Spinal cord (tissue), 10 donors: ENCODE measurements at places on chromosomes 2 and 18.

- no peak for DNase-seq
Observed at GRCh38 chr18:64893349-64893748, 744.5 kb upstream of the LINC00305 start.

DNA sequence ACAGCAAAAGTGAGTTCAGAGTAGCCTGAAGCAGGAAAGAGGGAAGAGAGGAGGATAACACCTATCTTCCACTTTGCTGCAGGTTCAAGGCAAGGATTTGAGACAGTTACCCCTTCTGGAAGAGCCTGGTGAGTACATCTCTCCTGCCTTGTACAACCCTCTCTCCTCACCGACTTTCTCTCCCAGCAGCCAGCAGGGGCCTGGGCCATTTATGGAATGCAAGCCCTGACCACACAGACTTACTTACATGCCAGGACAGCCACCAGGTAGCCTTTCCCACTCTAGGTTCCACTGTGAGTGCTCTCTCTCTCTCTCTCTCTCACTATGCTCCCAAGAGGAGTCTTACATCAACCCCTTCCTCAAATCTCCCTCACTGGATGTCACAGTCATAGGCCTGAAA is 57.0 kb downstream of the BCL11A start:
- DNase-seq: no peak

GRCh38 chr2:26000561-26001082 is 18.3 kb upstream of the KIF3C start:
- DNase-seq: no peak

DNA sequence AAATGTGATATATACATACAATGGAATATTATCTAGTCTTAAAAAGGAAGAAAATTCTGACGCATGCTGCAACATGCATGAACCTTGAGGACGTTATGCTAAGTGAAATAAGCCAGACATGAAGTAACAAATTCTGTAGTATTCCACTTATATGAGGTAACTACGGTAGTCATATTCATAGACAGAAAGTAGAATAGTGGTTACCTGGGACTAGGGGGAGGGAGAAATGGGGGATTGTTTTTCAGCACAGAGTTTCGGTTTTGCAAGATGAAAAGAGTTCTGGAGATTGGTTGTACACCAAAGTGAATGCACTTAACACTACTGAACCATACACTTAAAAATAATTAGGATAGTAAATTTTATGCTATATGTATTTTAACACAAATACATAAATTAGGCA is 215.9 kb upstream of the FBXO11 start:
- DNase-seq: no peak

DNA sequence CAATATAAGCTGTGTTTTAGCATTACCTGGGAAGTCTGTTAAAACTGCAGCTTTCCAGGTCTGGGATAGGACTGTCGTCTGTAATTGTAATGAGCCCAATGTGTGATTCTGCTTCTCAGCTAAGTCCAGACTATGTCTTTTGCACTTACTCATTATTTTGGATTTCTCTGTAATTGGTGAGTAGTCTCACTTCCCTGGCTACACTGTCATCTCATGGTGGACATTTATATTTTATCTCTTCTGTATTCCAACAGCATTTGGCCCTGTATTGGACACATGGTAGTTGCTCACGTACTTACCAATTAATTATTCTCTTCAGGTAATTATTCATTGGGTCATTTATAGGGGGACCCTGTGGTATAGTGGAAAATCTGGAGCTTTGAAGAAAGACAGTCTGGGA is 28.0 kb downstream of the LHCGR start:
- peak; percentile 50 for DNase-seq

- DNase-seq: no peak
Observed at GRCh38 chr18:22034276-22034675, 135.1 kb upstream of the GATA6 start.

GRCh38 chr2:53856272-53856671 is 3.5 kb downstream of the GPR75 start:
- no peak for DNase-seq

- no peak for DNase-seq
Observed at GRCh38 chr2:135850892-135851668, 14.1 kb upstream of the LCT start.

DNA sequence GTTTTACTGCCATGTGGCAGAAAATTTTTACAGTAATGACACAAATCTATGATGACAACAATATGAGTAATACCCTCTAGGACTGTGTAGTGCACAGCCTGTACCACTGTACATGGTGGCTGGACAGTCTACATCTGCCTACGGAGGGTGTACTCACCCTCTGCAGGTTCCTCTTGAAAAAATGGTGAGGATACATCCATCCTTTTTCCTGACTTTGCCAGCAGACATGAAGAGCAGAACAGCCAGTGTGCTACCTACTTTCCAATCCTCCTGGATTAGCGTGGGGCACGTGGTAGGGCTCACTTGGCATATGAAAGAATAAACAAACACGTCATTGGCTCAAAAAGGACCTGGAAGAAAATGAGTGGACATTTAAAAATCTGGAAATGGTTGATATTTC is 62.6 kb downstream of the TRPM8 start:
- no peak for DNase-seq

- peak; percentile 18 for DNase-seq
Observed at GRCh38 chr2:151191001-151191400, 70.7 kb downstream of the RBM43 start.

DNA sequence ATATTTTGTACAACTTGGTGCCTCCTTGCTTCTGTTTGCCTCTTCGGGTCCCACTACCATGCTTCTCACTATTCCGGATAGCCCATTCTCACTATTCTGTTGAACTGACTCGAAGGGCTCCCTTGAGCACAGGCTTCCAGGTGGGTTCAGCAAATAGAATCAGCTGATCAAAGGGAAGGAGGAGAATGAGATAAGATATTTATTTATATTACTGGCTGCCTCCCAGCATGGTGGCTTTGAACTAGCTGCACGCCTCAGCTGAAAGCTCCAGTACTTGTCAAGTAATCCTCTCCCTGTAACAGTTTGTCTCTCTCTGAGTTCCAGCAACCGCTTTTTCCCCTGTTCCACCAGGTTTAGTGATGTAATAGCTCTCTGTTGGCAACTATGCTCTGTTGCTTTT is 187.8 kb upstream of the HNRNPA3 start:
- DNase-seq: no peak

DNA sequence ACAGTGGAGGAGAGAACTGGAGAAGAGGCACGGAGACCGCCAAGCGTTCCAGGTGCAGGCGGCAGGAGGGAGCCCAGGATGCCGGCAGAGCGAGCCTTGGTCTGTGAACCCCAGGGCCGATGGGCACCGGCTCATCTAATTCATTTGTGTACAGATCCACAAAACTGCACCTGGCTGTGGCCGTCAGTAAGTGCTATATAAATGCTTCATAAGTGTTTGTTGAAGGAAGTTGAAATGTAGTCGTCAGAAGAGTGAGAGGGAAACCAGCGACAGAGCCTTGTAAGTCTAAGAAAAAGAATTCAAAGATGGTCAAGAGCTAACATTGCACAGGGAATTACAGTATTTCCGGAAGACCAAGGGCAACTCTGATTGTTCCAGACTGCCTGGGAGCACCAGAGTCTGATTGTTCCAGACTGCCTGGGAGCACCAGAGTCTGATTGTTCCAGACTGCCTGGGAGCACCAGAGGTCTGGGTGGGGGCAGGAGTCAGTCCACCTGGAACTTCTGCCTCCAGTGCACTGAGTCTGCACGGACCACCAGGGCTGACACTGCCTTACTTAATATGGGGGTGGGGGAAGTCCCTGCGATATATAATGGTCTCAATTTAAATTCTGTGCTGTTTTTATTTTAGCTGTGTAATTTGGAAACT is 112.3 kb downstream of the BCL2 start:
- DNase-seq: no peak

DNA sequence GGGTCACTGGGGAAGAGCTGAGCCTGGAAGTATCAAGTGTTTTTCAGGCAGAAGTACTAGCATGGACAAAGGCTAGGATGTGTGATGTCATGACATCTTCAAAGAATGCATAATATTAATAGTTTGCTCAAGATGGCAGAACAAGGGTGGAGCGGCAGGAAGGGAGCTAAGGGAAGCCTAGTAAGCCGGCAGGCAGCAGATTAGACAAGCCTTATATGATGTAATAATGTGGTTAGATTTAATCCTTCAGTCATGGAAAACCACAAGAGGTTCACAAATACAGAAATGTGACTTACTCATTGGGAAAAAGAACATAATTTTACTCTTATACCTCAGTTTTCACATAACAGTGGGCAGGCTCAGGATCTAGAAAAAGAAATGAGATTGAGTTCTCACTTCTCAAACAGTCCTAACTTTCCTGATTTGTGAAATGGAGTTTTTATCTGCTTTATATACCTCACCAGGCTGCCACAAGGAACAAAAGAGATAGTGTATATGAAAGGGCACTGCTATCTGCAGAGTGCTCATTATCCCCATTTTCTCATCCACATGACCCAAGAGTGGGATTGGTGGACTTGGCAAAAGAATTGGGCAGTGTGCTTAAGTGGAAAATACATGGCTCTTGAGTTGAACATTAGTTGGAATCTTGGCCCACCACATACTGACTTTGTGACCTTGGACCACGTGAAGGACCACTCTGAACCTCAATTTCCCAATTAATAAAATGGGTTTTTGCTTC is 89.1 kb upstream of the LHCGR start:
- DNase-seq: no peak

GRCh38 chr2:37851828-37852584 is 73.1 kb upstream of the RMDN2 start:
- DNase-seq: no peak

- DNase-seq: no peak
Observed at GRCh38 chr2:43219383-43220228, 6.8 kb downstream of the ZFP36L2 start.

DNA sequence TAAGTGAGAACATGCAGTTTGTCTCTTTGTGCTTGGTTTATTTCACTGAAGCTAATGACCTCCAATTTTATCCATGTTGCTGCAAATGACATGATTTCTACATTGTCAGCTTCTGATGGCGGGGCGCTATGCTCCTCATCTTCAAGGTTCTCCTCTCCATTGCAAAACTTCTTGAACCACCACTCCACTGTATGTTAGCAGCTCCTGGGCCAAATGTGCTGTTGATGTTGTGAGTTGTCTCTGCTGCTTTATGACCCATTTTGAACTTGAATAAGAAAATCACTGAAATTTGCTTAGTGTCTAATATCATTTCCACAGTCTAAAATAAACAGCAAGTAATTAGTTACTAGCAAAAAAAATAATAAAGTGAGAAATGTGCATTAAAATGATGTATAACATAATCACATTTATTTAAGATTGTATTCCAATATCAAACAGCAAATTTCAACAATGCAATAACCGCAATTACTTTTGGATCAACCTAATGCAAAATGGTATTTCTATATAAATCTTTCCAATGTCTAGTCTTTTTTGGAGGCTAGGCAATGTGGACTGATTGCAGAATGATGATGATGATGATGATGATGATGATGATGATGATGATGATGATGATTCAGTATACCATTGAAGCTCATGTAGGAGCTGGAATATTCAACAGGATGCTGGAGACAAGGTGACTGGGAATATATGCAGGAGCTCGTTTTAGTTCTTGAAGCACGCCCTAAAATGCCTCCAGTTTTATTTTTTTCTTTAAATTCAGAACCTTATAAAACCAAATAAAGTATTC is 304.9 kb upstream of the KYNU start:
- DNase-seq: no peak

GRCh38 chr2:216391401-216391800 is 19.1 kb upstream of the MARCHF4 start:
- DNase-seq: no peak

DNA sequence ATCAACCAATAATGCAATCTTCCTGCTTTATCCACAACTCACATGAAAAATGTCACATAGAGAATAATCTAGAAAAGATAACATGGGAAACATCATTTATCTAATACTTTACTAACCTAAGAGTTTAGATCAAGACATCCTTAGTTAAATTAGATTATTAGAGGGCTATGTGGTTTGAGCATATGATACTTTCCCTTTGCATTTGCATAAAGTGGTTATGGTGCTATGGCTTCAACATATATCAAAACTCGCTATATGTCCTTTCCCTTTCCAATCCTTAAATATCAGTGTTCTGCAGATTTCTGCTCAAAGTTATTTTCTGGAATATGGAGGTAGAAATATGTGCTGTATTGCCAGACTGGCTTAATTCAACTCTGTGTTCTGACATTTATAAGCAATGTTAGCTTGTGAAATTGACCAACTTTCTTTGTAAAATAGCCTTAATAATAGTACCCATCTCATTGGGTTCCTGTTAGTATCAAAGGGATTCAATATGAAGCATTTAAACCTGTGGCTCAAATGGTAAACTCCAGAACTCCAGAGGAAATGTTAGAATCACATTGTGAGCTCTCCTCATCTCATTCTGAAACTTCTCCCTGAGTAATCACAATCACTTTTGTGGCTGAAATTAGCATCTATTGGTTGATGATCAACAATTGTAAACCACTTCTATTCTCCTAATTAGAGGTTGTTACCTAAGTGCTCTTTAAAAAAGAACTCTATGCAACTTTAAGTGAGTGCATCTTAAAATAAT is 1089.9 kb upstream of the SLC39A10 start:
- DNase-seq: no peak

GRCh38 chr2:215071676-215072075 is 66.8 kb downstream of the ABCA12 start:
- no peak for DNase-seq

DNA sequence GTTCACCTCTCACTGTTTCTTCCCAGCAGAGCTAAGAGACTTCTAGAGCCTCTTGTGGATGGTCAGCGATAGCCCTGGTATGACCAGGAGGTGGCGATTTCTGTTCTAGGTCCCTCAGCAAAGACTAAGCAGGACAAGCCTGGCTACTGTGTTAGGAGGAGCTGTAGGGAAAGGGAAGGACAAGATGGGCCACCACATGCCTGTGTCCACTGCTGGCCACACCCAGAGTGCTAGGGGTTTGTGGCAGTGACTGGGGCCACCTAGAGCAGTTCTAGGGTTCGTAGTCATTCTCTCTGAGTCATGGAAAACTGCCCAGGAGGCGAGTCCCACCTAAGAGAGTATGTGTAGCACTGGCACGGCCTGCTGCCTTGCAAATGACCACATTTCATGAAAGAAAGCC is 179.4 kb downstream of the ALPK2 start:
- no peak for DNase-seq

GRCh38 chr2:96737831-96738230 is 2.0 kb downstream of the LMAN2L start:
- DNase-seq: no peak

- no peak for DNase-seq
Observed at GRCh38 chr2:8639122-8639635, 42.7 kb upstream of the ID2 start.
